ENCODE measurements at places on chromosomes 2 and 18.

GRCh38 chr2:100029460-100029859, 112.9 kb downstream of the AFF3 start:
- DNase-seq: no peak

DNA sequence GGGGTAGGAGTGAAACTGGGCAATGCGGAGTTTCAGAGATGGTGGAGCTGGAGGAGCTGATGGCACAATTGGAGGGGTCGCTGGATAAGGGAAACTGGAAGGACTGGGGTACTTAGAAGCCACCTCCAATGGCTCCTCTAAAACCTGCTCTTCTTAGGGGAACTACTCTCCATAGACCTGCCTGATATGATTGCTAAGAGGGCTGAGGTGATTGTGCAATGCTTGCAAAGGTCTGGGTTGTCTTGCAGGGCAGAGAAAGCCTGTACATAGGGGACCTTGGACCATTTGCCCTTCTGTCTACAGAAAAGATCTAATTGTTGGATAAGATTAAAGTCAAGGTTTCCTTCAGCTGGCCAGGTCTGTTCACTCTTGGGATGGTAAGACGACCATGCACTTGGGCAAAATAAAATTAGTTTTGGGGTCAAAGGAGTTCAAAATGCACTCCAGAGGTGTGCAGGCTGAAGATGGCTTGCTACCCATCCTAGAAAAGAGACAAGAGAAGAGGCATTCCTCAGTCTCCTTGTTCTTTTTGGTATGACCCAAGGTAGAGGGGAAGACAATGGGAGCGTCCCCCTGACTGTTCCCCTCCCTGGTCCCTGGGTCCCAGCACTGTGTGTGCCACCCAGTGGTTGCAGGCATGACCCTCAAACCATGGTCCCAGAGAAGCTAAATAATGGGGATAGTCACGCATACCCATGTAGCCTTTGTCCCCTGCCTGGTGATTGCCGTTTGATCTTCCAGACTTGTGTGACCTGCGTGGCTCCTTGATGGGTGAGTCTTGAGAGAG, 41.1 kb downstream of the STK17B start:
- DNase-seq: no peak

DNA sequence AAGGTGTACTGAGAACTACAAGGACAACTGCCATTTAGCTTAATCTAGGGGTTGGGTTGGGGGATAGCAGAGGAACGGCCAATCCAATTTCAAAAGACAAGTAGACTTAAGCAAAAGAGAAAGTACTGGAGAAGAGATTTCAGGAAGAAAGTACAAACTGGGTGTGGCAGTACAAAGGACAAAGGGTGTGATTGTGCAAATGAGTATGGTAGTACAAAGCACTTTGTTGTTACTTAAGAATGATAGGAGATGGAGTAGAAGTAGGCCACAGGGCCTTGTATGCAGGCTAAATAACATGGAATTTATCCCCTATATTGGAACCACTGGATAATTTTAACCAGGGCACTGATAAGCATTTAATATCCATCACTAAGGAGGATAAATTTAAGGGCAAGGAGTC, 4.7 kb upstream of the ORC2 start:
- no peak for DNase-seq

DNA sequence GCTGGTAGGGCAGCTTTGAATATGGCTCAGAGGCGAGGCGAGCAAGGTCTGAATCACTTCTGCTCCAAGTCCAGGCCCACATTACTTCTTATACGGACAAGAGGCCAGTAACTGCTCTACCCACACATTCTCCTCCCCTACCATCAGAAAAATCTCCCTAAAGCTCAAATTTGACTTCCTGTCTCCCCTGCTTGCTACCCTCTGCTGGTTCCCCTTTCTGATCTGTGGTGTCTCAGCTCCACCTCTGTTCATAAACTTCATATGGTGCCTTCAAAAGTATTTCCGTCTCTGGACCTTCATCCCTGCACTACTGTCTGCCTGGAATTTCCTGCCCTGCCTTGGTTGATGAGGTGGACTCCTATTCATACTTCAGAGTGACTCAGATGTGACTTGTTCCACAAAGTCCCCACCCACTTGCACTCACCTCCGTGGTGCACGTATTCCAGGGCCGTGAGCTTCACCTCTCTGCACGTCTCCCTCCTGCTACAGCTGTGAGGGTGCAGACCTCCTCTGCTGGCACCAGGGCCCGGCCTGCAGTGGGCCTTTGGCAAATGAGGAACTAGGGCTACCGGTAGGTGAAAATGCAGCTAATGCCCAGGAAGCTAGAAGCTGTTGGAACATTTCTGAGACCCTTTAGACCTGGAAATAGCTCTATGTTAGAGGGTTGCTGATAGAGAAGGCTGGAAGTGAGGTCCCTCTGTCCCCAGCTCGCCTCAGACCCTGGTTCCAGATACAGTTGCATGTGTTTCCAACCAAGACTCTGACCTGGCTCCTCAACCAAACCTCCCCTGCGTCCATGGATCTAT, 24.6 kb upstream of the KCMF1 start:
- peak; percentile 27 for DNase-seq

DNA sequence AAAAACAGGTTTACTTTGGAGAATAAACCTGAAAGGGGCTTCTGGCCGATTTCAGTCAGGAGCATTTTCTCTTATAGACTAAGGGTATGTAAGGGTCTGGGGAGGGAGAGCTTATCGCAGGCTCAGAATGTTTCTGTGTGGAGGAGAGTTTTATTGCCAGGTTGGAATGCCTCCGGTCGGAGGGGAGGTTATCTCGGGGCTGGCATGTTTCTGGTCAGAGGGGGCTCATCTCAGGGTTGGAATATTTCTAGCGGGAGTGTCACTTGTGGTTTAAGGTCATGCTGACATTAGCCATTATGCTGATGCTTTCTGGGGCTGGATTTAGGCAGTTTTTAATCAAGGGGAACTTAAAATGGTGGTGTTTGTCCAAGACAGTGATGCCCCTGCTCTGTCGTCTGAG, 333.6 kb downstream of the METTL4 start:
- DNase-seq: no peak

DNA sequence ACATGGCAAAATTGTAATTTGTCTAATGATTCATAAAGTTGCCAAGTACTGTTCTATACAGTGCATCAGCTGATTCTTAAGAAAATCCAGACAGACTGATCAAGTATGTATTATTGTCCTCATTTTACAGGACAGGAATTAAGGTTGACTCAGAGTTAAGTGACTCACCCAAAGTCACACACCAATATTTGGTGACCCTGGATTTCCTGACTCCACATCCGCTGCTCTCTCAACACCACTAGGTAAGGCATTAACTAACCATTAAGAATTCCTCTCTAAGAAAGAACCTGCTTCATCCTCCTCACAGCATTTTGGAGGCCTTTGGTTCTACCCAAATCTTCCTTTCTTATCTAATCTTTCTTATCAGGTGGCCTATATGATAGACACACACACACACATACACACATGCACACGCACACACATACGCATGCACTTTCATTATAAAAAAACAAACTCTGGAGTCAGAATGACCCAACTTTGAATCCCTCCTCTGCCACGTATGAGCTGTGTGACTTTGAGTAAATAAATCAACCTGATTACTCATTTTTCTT, 150.8 kb downstream of the ANKRD44 start:
- no peak for DNase-seq

GRCh38 chr2:72172478-72172877, 24.8 kb upstream of the CYP26B1 start:
- no peak for DNase-seq

- DNase-seq: no peak
Measured at GRCh38 chr2:149005471-149006077, 32.9 kb upstream of the LYPD6B start.

GRCh38 chr2:65057054-65057375, 799 bp downstream of the CEP68 start:
- DNase-seq: no peak

- DNase-seq: no peak
Measured at GRCh38 chr2:177909962-177910361, 162.6 kb downstream of the PDE11A start.

DNA sequence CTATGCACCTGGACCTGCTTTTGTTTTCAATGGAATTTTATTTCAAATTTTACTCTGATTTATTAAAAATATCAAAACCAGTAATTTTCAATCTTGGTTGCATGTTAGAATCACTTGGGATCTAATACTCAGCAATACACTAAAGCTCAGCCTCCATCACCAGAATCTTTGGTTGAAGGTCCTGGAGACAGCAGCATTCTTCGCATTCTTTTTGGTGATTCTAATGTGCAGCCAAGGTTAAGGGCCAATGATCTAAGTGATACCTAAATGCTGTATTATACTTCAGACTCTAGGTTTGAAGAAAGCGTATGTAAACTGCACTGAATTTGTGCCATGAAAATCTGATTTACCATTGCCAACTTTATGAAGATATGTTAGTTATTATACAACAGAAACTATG, 493.1 kb downstream of the XIRP2 start:
- no peak for DNase-seq

- peak; percentile 27 for DNase-seq
Measured at GRCh38 chr18:47100212-47100831, 50.0 kb downstream of the HDHD2 start.

DNA sequence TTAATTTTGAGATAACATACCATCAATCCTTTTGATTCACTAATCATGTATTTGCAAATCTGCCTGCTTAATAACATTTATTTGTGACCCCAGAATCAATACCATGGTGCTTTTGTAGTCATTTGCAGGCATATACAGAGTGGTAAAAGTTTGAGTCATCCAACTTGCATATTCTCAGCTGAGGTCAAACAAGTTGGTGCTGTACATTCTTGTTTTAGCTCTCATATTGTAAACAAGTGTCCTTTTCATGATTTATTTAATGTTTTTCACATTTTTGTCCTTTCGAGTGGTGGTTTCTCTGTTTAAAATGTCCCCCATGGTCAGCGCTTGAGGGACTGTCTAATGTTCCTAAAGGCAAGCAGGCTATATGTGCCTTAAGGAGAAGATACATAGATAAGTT, 17.5 kb downstream of the RAB27B start:
- no peak for DNase-seq

DNA sequence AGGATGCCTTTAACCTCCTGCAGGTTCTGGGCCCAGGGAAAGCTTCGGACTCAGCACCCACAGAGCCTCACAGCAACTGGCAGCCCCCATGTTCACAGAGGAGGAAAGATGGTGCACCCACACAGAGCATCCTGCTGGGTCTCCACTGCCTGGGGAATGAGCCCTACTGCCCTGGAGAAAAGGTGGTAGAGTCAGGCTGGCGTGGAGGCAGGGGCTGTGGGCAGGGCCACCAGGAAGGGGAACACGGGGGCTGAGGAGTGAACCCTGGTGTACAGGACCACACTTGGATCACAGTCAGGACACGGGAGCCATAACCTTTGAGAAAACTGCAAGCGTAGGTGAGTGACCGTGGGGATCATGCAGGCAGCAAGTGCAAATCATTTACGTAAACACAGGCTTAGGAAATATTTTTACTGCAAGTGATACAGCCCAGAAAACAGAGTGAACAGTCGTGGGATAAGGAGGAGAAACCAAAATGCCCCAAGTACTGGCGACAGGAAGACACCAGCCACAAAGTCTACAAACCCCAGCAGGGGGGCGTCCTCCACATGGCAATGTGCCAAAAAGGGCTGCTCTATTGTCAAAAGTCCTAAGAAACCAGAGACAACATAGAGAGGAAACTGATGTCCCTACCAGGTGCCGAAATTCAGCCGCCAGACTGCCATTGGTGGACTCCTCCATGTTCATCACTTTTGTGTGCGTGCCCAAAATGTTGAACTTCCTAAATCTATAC, 27.6 kb downstream of the STAT1 start:
- DNase-seq: no peak

DNA sequence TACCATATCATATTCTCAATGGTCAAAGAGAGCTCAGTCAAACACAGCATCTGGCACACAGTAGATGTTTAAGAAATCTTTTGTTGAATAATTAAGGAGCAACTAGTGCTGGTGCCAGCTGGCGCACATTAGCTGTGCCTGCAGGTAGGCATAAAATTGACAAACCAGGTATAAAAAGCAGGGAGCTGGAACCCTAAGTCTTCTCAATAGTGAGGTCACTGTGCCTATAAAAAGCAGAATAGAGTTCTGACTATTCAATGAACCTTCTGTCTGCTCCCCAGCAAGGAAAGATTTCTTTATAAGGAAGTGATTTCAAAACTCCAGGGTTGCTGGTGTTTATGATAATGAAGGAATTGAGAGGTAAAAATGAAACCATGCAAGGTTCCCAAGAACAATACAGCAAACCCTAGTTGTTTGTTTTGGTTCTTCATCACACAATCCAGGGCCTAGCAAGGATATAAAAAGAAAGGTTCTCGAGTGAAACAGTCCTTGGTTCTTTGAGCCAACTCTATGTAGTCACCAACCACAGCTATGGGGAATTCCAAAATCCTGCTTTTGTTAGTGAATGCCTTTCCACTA, 76.1 kb downstream of the THADA start:
- no peak for DNase-seq

GRCh38 chr2:113834051-113834730, 55.7 kb upstream of the ACTR3 start:
- no peak for DNase-seq
